ENCODE measurements at places on chromosomes 3 and 15.

DNA sequence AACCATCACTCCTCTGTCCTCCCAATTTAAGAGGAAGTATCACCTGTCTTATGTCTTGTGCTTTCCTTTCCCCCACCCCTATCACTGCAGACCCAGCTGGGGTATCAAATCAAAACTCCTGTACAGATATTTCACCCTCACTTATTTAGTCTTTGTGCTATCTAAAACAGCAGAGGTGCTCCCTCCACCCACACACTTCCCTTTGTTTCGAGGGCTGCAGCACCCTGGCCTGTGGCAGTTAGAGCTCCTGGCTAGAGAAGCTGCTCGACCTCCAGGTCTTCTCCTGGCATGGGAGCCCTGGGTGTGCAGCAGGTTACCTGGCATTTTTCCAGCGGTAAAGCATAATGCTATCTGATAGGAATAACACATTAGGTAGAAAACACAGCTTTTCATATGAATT is 181.4 kb upstream of the BCL6 start:
- no peak for DNase-seq

DNA sequence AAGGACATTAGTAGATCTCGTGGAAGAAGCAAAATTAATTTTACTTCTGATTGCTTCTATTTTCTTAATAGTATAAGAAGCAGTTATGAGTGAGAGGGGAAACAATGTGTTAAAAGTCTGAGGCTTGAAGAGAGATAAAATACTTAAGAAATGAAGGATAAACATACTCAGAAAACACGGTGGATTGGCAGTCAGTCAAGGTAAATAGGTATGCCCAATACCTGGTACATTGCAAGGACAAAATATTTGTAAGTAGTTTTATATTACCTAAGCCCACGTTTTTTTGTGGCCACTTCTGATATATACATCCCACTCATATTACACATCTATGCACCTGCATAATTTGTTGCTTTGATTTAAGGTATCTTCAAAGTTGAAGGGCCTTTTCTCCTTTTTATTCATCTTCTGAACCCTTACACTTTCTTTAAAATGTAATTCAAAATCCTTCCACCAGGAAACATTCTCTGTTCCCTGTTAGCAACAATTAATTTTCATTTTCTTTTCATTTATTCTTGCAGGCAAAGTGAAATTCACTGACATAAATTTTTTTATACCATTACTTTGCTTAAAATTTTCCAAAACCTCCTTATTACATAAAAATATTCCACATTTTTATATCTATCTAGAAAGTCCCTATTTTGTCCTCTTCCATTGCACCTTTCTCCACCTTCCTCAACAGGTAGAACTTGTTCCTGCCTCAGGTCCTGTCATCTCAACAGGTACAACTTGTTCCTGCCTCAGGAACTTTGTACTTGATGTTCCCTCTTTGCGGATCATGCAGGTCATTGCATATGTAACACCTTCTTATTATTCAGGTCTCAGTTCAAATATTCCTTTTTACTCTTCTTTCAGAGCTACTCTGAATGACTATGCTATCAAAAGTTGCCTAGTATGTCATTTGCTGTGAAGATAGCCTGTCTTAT is 755.7 kb upstream of the ALCAM start:
- no peak for DNase-seq

DNA sequence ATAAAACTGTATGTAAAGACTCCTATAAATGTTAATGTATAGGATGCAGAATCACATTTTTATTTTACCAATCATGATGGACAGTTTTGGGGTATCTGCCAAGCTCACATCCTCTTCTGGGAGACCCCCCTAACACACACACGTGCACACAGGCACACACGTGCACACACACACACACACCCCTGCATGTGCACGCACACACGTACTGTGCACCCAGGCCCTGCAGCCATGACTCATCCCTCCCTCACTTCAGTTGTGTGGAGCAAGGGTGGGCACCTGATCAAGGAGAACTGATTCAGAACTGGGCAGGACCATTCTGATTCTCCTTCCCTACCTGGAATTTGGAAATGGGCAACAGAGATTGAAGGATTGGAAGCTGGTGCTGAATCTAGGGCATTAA is 16.0 kb upstream of the MINDY4B start:
- no peak for DNase-seq

- DNase-seq: peak; percentile 70
Measured at GRCh38 chr15:90412356-90413194, 24.5 kb downstream of the IQGAP1 start.

DNA sequence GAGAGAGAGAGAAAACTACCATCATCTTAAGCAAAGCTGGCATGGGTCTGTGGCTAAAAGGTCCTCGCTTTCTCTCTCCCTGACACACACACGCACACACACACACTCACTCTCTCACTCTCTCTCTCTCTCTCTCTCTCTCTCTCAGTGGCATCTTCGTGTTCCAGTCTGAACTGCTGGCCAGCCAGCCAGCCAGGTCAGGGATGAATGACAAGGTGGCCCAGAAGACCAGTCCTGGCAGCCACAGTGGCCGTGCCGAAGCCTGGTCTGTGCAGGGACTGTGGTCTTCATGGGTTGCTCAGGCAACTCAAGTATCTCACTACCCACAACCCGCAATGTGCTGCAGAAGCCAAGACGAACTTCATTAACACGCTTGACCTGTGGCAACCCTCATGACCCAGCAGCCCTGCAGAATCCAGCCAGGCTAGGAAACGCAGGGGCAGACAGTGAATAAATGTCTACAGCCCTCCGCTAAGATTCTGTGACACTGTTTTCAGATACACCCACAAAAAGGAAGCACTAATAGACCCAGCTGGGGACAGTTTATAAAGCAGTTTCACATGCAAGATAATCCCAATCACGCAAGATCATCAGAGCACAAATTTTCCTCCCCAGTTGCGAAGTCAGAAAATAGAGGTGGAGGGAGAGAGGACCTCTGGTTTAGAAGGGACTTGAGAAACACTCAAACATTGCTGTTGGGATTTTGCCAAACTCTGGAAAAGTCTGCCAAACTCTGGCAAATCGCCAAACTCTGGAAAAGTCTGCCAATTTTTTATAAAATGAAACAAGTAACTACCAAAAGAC is 66.4 kb downstream of the XXYLT1 start:
- peak; percentile 93 for DNase-seq

GRCh38 chr3:16264174-16264707 is 502 bp downstream of the DPH3 start:
- DNase-seq: no peak

GRCh38 chr3:117651246-117651645 is 941.7 kb downstream of the TUSC7 start:
- DNase-seq: peak; percentile 5

DNA sequence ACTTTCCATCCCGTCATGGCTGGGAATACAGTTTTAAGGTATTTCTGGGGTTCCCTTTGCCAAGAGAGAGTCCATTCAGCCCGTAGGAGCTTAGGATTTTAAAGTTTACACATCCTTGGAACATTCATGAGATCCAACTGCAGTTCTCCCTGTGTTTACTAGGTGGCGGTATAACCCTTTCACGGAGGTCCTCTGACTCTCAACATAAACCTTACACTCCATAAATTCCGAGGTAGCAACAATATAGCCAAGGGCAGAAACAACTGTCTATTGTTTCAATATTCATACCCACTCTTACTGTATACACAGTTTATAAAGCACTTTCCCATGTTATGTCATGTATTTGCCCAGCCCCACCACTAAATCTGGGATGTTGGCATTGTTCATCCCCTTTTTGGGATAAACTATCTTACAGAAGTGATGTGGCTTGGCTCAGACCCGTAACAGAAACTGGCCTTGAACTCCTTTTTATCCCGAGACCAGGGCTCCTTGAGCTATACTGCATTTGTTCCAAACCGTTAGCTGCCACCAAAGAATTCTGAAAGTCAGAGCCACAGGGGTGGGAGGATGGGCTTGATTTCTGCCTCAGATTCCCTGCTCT is 69.2 kb upstream of the COL6A5 start:
- peak; percentile 87 for DNase-seq

- DNase-seq: no peak
Measured at GRCh38 chr3:153572654-153573053, 410.6 kb downstream of the RAP2B start.

DNA sequence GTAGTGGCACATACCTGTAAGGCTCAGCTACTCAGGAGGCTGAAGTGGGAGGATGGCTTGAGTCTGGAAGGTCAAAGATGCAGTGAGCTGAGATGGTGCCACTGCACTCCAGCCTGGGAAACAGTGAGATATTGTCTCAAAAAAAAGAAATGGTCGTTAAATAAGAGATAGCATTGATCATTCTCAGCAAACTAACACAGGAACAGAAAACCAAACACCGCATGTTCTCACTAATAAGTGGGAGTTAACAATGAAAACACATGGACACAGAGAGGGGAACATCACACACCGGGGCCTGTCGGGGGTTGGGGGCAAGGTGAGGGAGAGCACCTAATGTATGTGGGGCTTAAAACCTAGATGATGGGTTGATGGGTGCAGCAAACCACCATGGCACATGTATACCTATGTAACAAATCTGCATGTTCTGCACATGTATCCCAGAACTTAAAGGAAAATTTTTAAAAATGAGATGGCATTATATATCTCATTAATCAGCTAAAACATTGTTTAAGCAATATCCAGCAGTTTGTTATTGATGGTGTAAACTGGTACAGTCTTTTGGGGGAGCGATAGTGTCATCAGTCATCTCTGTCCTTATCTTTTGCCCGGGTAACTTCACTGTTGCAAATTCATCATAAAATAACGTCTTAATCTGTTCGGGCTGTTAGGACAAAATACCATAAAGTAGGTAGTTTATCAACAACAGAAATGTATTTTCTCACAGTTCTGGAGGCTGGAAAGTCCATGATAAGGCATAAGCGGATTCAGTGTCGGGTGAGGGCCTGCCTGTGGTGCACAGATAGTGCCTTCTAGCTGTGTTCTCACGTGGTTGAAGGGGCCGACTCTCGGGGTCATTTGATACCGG is 1.7 kb upstream of the MAN2A2 start:
- DNase-seq: no peak

DNA sequence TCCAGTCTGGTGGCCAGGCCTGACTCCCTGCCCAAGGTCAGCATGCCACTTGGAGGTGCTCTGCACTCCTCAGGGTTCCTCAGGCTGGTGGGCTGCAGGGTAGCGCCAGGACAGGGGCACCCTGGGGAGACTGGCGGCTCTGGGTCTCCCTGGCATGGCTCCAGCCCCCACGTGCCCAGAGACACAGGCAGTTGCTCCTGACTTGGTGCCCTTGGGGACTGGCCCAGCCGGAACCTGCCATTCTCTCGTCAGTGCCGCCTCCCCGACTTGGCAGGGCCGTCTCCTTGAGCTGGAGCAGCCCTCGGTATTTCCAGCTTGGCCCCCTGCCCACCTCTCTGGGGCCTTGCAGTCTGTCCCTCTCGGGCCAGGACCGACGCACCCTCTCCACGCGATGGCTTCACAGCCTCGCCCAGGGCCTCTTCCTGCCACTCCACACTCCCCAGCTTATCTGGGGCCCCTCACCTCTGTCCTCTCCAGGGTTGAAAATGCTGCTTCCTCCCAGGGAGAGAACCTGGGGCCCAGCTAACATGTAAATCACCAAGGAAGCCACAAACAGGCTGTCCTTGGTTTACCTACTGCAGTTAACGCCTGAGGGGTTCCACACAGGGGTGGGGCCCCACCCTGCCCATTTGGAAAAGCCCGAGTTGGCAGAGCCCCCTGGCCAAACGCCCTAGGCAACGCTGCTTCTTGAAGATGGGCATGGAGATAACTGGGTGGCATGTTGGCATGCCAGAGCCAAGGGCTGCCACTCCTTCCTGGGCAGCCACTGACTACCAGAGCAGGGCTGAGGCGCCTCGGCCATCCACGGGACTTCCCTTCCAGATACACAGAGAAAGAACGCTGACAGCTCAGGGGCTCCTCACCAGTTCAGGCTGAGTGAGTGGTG is 61.4 kb downstream of the SMAD6 start:
- no peak for DNase-seq

DNA sequence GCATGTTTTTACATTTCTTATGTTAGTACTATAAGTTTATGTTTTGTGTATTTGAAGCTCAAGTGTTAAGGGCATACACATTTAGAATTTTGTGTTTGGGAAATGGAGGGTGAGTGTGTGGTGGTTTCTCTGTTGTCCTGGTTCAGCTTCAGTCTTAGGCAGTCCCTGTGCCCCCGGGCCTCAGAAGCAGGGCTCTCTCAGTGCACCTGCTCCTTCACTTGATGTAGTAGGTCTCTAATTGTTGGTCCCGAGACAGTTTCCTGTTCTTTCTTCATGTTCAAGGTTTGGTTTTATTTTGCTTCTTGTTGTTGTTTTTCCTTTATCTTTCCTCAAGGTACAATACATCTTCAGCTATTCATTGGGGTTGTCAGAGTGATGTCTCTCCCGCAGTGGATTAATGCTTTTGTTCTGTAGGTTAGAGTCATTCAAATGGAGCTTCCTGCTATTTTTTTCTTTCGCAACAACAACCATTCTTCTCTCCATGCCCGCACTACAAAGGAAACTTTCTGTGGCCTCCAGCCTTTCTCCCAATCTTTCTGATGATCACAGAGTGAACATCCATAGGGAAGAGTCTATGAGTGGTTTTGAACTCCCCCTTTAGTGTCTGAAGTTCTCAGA is 177.8 kb upstream of the GOLGA6L4 start:
- no peak for DNase-seq

DNA sequence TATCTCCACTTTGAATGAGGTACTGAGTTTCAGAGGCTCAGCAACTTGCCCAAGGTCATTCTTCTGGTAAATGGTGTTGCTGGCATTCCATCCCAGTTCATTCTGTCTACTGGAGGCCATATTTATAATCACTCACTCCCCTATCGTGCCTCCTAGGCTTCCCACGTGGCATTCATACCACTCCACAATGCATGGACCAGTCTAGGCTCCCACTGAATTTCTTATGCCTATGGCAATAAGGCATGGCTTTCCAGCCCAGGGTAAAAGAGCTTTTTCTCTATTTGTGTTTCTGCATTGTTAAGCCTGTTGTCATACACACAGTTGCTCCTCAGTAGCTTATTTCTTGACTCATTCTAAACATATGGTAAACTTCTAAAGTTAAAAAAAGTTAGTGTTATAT is 19.9 kb downstream of the BBX start:
- no peak for DNase-seq

GRCh38 chr15:92709110-92709790 is 53.7 kb upstream of the FAM174B start:
- no peak for DNase-seq

- DNase-seq: no peak
Measured at GRCh38 chr3:94234177-94234788, 171.4 kb downstream of the NSUN3 start.

GRCh38 chr15:78726870-78727551 is 84.3 kb downstream of the ADAMTS7 start:
- DNase-seq: no peak

DNA sequence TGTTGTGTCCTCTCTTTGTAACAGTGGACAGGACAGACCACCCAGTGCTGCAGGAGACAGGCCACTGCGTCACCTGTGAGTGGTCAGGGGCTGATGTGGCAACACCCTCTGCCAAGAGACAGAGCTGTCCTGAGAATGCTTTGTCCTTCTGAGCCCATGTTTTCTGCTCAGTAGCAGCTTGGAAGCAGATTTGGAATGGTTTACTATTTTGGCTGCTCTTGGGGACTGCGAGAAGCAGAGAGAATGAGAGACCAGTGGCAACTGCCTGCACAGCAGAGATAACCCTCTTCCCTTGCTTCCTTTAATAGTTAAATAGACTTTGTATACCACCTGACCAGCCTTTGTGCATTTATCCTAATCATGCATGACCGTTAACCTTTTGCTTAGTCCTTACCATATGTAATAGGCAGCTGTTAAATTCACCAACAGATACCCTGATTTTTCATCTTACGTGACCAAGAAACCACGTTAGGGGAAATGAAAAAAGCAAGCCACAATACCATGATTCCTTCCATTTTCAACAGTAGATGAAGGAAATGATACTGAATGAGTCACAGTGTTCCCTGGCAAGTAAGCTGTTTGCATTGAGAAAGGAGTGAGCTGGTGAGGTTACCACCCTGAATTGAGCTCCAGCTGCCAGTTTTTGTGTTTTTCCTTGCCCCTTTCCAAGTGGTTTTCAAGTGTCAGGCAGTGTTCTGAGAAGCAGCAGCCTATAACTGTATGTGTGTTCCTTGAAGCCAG is 35.5 kb downstream of the B3GALNT1 start:
- DNase-seq: no peak

Data from skin of body (tissue), 3 donors.